ENCODE measurements at places on chromosomes 5 and 9.

GRCh38 chr5:98734646-98735045 is 38.8 kb upstream of the RGMB start:
- no peaks in the 10 kb centered on the region for H3K4me1 ChIP-seq
- H3K27ac ChIP-seq: no peak overlapping the region
- no peak overlapping the region for H3K4me3 ChIP-seq
- H3K27me3 ChIP-seq: no peaks in the 10 kb centered on the region

DNA sequence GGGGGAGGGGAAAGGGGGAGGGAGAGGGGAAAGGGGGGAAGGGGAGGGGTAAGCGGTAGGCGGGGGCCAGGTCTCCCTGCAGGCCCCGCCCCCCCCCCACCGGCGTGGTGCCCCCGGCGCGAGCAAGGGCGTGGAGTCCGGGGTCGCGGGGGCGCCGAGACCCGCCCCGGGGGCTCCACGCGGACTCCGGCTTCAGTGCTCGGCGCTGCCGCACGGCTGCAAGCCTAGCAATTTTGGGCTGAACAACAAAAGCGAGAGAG is 10.8 kb downstream of the C9orf50 start:
- H3K36me3 ChIP-seq: no peaks in the 10 kb centered on the region
- no peaks in the 10 kb centered on the region for H3K27me3 ChIP-seq
- DNase-seq: no peak
- peak overlapping the region; percentile 93 for H3K4me3 ChIP-seq
- peaks cover 32% of the 10 kb centered on the region for H3K4me1 ChIP-seq
- H3K27ac ChIP-seq: peak overlapping the region; percentile 62

DNA sequence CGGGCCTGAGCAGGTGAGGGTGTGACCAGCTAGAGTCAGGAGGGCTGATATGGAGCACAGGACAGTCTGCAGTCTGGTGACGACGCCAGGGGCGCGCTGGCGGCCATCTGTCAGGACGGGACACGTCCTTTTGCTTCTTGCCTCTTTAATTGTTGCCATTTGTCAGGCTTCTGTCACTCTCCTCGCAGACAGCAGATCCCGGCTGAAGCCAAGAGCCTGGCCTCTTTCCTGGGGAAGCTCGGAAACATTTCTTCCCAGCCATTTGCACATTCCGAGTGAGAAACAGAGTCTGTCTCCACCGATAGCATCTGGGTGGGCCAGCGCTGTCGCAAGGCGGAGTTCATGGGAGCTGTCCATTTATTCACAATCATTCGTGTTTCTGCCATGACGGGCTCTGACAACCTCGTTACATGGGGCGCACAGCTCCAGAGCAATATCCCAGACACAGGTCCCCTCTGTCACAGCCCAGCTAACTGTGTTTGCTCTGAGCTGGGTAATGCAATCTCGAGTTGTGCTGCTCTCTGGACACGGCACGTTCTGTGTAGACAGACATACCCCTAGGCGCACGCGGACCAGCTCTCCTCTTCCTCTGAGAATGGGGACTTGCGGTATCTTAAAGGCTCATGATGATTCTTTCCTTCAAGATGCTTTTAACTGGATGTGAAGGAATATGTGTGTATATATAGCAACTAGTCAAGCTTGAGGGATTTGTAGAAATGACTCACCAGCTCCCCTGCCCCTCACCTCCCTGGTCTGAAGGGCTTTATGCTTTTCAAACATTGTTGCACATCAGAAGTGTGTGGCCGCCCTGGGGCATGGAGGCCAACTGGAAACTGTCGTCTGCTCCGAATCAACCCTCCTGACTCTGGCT is 105.3 kb upstream of the FCN2 start:
- no peak for DNase-seq
- no peak overlapping the region for H3K27ac ChIP-seq
- peaks cover 100% of the 10 kb centered on the region for H3K27me3 ChIP-seq
- no peak overlapping the region for H3K4me3 ChIP-seq
- no peaks in the 10 kb centered on the region for H3K36me3 ChIP-seq
- H3K4me1 ChIP-seq: no peaks in the 10 kb centered on the region

GRCh38 chr9:119332522-119332921 is 36.7 kb downstream of the BRINP1 start:
- H3K4me3 ChIP-seq: no peak overlapping the region
- no peaks in the 10 kb centered on the region for H3K36me3 ChIP-seq
- H3K27me3 ChIP-seq: no peaks in the 10 kb centered on the region
- H3K27ac ChIP-seq: no peak overlapping the region
- no peaks in the 10 kb centered on the region for H3K4me1 ChIP-seq
- DNase-seq: no peak

- no peaks in the 10 kb centered on the region for H3K36me3 ChIP-seq
- H3K27me3 ChIP-seq: no peaks in the 10 kb centered on the region
- no peak for DNase-seq
- no peak overlapping the region for H3K4me3 ChIP-seq
Measured at GRCh38 chr5:122101636-122102285, 23.7 kb upstream of the LOX start.

- H3K27me3 ChIP-seq: peaks cover 22% of the 10 kb centered on the region
- no peak for DNase-seq
- no peak overlapping the region for H3K27ac ChIP-seq
- H3K36me3 ChIP-seq: no peaks in the 10 kb centered on the region
Measured at GRCh38 chr5:140083120-140083519, 30.8 kb upstream of the PURA start.

- no peak overlapping the region for H3K4me3 ChIP-seq
- H3K27ac ChIP-seq: no peak overlapping the region
- H3K27me3 ChIP-seq: no peaks in the 10 kb centered on the region
- H3K4me1 ChIP-seq: 0 out of 2 replicates have a peak, but pooled peaks cover 8% of the 10 kb centered on the region
Measured at GRCh38 chr9:91275655-91276054, 86.1 kb downstream of the AUH start.

All from PC-9 (cell line).